ENCODE measurements at places on chromosomes 4 and X. TPM values are rescaled to one million over a fixed set of nuclear protein-coding genes. Genes with fewer than 3 reads are reported as not detected.

The MAGEB16 gene
- not detected for polyA plus RNA-seq

The RBM47 gene
- 26.6 TPM for polyA plus RNA-seq

The HPSE gene
- 2.6 TPM for polyA plus RNA-seq

The USP26 gene
- not detected for polyA plus RNA-seq

The WFS1 gene
- polyA plus RNA-seq: 44.5 TPM

The MUC7 gene
- polyA plus RNA-seq: not detected

The PSAPL1 gene
- polyA plus RNA-seq: 0.10 TPM

The PAGE4 gene
- 0.55 TPM for polyA plus RNA-seq

The GRXCR1 gene
- polyA plus RNA-seq: not detected

The SGMS2 gene
- polyA plus RNA-seq: 14.9 TPM

The FDCSP gene
- not detected for polyA plus RNA-seq

The MGARP gene
- 0.19 TPM for polyA plus RNA-seq

The ZMAT1 gene
- polyA plus RNA-seq: 28.2 TPM

The IL1RAPL1 gene
- 0.33 TPM for polyA plus RNA-seq

The HAUS7 gene
- polyA plus RNA-seq: 45.0 TPM

The SETD7 gene
- 20.4 TPM for polyA plus RNA-seq

The ANK2 gene
- 26.0 TPM for polyA plus RNA-seq

The MEPE gene
- 0.15 TPM for polyA plus RNA-seq

The RBM46 gene
- polyA plus RNA-seq: not detected

The RIPPLY1 gene
- polyA plus RNA-seq: 0.16 TPM

The MAGEH1 gene
- 65.8 TPM for polyA plus RNA-seq

The NDST4 gene
- polyA plus RNA-seq: 0.64 TPM

The JADE3 gene
- 14.9 TPM for polyA plus RNA-seq

The SYN1 gene
- 4.8 TPM for polyA plus RNA-seq

The GUF1 gene
- polyA plus RNA-seq: 35.8 TPM

The CHRDL1 gene
- polyA plus RNA-seq: 10.0 TPM

The CXCL9 gene
- polyA plus RNA-seq: 1.2 TPM

The RNF175 gene
- 7.8 TPM for polyA plus RNA-seq

The KLHL34 gene
- 0.24 TPM for polyA plus RNA-seq

The BEX5 gene
- 2.5 TPM for polyA plus RNA-seq

The MAB21L2 gene
- polyA plus RNA-seq: not detected

The SMIM31 gene
- polyA plus RNA-seq: 0.17 TPM

The XK gene
- polyA plus RNA-seq: 2.8 TPM

The TSPAN7 gene
- polyA plus RNA-seq: 49.9 TPM

The DOCK11 gene
- 14.6 TPM for polyA plus RNA-seq

The ADH1C gene
- 24.8 TPM for polyA plus RNA-seq

The MID1 gene
- polyA plus RNA-seq: 24.5 TPM

The ADGRG4 gene
- polyA plus RNA-seq: not detected

The ENPEP gene
- polyA plus RNA-seq: 17.6 TPM

The MTTP gene
- polyA plus RNA-seq: 0.69 TPM

The SLC26A1 gene
- 3.5 TPM for polyA plus RNA-seq

The LEF1 gene
- 29.1 TPM for polyA plus RNA-seq

The TMPRSS11D gene
- polyA plus RNA-seq: 0.19 TPM

The NOCT gene
- polyA plus RNA-seq: 4.1 TPM

The CD40LG gene
- polyA plus RNA-seq: 0.18 TPM

The F8A1 gene
- polyA plus RNA-seq: 22.4 TPM

The CNOT6L gene
- polyA plus RNA-seq: 33.5 TPM

The ASMT gene
- polyA plus RNA-seq: 0.44 TPM

The TMPRSS11B gene
- polyA plus RNA-seq: 0.04 TPM

The SEPTIN11 gene
- polyA plus RNA-seq: 163 TPM

The PROM1 gene
- 32.7 TPM for polyA plus RNA-seq

The MED12 gene
- polyA plus RNA-seq: 65.0 TPM

The ARHGAP36 gene
- polyA plus RNA-seq: 0.46 TPM

The CABS1 gene
- polyA plus RNA-seq: not detected

The CFAP97 gene
- polyA plus RNA-seq: 49.1 TPM

The CT45A1 gene
- polyA plus RNA-seq: 6.7 TPM

The GYPE gene
- 14.2 TPM for polyA plus RNA-seq
